GM10248 (cell line): ENCODE measurements at places on chromosomes 7 and 10.

GRCh38 chr10:29473406-29474100, 161.2 kb downstream of the SVIL start:
- DNase-seq: no peak

- no peak for DNase-seq
Observed at GRCh38 chr7:1242256-1242605, 9.6 kb downstream of the UNCX start.

DNA sequence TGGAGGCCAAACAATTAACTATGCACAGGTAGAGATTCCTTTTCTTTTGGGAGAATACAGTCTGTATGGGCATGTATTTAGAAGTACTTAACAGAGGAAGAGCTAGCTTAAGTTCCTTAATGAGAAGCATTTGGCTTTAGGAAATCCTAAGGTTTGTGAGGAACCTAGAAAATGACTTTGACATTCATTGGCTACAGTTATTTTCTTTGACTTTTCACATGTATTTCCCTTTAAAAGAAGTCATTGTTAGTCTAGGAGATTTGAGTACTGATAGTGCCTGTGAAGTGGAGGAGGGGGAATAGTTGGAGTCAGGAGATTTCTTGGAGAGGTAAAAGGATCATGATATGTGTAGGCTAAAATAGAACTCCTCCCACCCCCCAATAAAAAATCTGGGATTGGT, 3.6 kb downstream of the HELLS start:
- DNase-seq: no peak

DNA sequence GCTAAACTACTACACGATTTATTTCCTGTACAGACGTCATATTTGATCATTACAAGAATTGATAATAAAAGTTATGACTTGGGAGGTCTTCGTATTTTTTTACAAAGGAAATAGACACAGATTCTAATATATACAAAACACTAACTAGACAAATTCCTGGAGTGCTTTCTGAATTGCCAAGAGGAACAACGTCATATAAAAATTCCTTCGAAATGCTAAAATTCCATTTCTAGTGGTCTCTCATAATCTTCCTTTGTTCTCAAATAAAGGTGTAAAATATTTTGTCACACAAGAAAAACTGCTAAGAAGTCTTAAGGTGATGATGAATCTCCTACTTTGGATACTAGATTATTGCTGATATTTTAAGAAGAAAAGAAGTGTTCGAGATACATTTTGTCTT, 85.4 kb downstream of the CDK6 start:
- DNase-seq: no peak

- no peak for DNase-seq
Observed at GRCh38 chr10:56068473-56069263, 292.4 kb downstream of the ZWINT start.

GRCh38 chr7:96562458-96562857, 147.2 kb downstream of the SEM1 start:
- DNase-seq: no peak

DNA sequence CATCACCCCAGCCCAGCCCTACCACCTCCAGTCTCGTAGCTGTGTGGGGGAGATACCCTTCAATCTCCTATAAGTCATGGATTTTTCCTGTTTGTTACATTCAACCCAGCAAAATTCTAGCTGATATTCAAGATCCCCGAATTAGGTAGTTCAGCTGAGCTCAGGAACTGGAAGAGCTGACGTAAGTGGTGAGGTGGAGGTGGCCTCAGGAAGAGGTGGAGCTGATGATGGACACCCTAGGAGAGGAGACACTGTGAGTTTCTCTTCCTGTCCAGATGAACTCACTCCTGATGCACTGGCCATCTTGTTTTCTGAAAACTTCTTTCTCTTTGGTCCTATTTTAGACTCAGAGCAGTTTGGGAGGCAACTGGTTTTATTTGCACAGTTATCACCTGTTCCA, 90.5 kb upstream of the PITRM1 start:
- no peak for DNase-seq

GRCh38 chr10:110901954-110902819, 16.8 kb downstream of the BBIP1 start:
- DNase-seq: no peak

DNA sequence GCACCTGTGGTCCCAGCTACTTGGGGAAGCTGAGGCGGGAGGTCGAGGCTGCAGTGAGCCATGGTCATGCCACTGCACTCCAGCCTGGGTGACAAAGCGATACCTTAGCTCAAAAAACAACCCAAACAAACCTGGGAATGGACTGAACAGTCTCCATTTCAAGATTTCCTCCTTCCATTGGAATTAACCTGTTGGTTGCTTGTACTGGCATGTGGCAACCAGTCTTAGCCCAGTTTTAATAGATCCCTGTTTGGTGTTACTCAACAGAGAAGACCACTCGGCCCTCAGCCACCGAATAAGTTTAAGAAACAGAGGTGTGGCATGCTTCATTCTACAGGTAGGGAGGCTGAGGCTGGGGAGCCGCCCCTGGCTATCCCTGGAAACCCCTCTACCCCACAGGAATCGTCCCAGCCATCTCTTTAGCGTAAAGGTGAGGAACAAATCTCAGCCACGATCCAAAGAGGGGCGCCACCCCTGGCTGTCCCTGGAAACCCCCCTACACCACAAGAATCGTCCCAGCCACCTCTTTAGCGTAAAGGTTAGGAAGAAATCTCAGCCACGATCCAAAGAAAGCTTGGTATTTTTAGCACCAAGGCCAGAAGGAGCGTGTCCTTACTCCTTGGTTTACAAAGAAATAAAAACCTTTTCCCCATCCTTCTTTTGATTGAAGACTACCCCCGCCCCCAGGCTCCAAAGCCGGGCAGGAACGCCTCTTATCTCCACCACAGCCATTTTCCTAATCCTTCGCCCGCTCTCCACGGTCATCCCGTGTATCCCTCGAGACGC, 861 bp upstream of the TSPAN14 start:
- DNase-seq: no peak

GRCh38 chr10:7186387-7187018, 224.3 kb downstream of the SFMBT2 start:
- no peak for DNase-seq

DNA sequence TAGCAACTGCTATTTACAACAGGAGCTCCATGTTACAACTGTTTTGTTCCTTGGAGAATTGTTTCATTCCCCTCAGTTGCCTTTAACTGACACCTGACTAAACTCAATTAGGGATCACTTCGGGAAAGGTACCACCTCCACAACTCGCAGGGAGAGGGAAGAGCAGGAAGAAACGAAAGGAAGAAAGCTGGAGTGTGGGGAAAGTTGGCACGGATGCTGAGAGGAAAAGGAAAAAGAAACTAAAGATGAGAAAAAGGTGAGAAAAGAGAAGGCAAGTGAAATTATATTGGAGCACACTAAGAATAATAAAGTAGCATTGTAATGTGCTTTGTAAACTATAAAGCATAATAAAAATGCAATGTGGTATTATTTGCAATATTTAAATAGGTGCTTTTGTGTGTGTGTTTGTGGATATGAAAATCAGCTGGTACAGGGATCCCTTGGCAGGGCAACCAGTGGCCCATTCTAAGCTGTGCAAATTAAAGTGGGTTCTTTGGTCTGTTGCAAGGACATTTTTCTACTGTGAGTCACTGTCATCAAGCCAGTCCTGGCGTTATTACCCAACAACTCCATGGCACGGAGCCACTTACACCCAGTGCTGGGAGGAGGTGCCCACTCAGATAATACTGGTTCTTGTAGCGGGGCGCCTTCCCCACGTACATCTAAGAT, 45.9 kb downstream of the HIPK2 start:
- DNase-seq: no peak

GRCh38 chr10:114561008-114561523, 97.0 kb downstream of the ABLIM1 start:
- DNase-seq: no peak

DNA sequence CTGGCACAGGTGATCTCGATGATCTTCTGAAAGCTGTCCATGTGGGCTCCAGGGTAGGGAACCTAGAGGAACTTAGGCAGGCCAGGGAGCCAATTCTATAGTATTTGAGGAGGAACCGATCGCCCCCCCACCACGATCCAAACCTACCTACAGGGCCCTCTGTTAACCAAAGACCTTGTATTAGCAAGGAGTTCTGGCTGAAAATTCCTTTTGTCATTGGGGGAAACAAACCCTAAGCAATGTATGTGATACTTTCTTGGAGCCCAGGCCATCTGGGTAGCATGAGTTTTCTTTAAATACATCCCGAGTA, 62.1 kb downstream of the CHN2 start:
- no peak for DNase-seq

GRCh38 chr10:100353770-100354485, 6.9 kb downstream of the SCD start:
- no peak for DNase-seq

- DNase-seq: no peak
Observed at GRCh38 chr7:114212721-114213429, 201.7 kb upstream of the FOXP2 start.

- no peak for DNase-seq
Observed at GRCh38 chr7:129176916-129177710, 11.3 kb upstream of the SMO start.

DNA sequence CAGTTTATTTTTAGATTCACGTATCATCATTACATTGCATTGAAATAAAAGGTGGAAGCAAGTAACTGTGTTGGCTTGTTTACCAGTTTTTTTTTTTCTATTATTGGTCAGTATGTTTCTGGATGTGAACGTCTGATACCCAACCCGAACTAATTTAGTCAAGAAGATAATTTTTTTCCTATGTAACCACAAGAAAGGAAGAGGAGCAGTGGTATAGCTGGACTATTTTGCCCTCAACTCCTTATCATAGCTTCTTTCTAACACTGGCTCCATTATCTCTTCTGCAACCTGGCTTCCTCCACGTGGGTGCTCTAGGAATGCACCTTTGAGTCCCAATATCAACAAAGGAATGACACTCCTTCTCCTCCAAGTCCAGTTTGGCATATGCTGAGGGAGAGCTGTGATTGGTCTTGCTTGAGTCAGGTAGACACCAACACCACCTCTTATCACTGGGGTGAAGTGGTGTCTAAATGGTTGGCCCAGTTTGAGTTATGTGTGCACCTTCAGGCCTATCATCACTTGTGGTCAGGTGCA, 29.4 kb downstream of the OR9A2 start:
- no peak for DNase-seq

DNA sequence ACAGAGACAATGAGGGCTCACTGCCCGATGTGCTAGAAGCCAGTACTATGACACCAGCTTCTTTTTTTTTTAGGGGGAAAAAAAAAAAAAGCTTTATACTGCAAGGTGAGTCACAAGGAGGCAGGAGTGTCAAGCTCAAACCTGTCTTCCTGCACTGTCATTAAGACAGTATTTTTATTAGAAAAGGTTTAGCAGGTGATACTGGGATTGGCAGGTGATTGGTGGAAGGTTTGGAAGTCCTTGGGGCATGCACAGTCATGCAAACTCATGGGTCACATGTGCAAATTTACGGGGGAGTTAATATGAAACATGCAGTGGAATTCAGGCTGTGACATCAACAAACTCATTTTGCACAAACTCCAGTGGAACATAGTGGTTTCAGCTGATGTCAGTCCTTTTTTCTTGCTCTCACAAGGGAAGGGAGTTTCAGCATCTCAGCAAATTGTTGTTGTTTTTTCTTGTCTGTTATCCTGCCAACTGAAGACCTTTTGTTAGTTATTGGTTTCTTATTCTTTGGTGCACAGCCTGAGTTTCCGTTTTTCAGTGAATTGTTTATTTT, 530.6 kb downstream of the ANKRD7 start:
- DNase-seq: no peak

DNA sequence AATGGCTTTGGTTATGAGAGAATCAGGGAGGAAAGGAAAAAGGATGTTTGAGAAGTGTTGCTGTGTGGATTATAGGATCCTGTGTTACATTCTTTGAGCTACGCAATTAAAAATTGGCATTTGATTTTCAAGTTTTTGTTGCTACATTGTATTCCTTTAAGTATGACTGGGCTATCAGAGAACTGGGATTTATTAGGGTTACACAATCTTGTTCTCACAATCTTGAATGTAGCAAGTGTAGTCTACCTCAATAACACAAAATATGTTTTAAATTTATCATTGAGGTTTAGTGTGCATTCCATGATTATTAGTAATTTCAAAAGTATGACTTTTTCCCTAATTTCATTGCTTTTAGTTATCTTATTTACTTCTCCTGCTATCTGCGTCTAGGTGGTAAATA, 113.9 kb downstream of the CACNB2 start:
- DNase-seq: no peak

DNA sequence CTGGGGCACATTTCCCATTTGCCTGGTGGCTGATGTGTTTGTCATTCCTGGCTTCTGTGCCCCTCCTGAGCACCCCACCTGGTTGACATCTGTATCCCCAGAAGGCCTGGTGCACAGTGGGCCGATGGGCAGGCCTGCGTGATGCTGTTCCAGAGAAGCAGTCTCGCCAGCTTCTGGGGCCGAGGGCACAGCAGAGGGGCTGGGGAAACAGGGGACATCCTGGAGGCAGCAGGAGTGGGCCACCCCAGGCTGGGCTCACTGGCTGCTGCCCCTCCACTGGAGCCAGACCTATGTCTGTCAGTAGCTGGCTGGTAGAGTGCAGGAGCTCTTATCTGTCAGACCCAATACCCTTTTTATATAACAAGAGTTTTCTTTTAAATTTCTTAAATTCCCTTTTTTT, 896 bp upstream of the MYL7 start:
- no peak for DNase-seq

DNA sequence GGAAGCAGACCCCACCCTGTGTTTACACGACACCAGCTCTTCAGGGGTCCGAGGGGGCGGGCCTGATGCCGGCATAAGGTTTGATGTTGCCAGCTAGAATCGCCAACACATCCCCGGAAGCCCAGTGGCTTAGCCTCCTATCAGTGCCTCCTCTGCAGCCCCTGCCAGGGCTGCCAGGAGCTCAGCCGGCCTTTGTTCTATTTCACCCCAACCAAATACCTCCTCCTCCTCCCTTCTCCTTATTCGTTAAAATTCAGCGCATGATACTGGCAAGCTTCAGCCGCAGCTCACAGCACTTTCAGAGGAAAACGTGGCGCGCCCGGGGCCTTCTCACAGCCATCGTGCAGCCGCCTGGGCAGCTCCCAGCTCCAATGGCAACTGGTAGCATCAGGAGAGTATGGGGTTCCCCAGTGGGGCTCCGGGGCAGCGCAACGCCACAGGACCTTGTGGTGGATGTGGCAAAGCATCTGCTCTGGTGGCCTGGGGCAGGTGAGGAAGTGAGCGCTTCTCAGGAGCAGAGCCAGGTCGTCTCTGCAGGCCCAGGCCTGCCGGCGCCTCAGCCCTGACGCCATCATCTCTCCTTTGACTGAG, 176.4 kb upstream of the RHEB start:
- DNase-seq: no peak

GRCh38 chr10:71836596-71836974, 14.5 kb downstream of the PSAP start:
- DNase-seq: no peak

DNA sequence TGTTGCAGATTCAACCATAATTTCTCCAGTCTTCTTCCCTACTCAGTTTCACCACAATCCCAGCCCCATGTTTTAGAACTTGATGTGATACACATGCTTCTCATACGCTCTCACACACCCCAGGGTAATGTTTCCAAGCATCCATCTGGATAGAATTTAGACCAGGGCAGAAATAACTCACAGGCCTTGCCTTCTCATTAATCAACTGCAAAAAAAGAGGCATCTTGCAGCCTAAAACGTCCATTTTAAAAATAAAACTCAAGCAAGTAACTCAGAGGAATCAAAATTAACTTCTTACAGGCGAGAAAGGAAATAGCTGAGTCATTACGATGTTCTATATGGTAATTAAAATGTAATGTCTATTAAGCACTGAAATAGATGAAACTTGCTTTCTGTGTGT, 127.2 kb upstream of the RSU1 start:
- no peak for DNase-seq
